ENCODE measurements at places on chromosomes 1 and 21. TPM values are rescaled to one million over a fixed set of nuclear protein-coding genes. Genes with fewer than 3 reads are reported as not detected.

CELA3B gene
- total RNA-seq: not detected

CRYBG2 gene
- total RNA-seq: 1.0 TPM

C21orf91 gene
- total RNA-seq: 24.4 TPM

TACSTD2 gene
- total RNA-seq: 0.16 TPM

PEA15 gene
- total RNA-seq: 37.2 TPM

RNF186 gene
- not detected for total RNA-seq

OR4F16 gene
- not detected for total RNA-seq
